ENCODE measurements at places on chromosomes 3 and 15.

DNA sequence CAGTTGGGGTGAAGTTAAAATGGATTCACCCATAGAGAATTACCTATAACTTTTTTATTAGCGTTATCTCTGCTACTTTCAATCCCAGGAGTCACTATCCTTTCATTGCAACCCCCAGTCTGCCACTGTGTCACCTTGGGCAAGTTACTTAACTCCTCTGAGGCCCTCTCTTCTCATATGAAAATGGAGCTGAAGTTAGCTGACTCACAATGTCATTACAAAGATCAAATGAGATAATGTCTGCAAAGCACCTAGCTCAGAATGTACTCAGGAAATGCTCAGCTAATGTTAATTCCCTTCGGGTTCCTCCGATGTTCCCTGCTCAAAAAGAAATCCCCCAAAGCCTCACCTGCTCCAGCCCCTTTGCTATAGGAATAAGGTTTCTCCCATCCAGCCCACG is 50.0 kb downstream of the TRIM42 start:
- DNase-seq, result no peak

DNA sequence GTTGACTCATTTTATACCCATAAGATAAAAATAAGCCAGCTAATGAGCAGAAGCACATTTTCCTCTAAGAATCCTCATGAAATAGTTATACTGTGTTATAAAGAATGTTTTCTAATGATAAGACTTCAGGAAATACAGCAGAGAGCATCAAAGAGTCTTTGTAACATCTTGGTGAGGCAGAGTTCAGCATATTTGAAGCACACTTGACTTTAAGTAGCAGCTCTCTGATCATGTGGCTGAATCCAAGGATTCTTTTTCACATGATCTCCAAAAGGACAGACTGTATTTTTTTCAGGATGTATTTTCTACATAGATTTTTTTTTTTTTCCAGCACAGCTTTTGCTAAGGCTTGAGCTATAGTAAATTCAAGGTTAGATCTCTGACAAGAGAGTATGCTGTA is 195.1 kb downstream of the SI start:
- no peak for DNase-seq

- DNase-seq, result no peak
Observed at GRCh38 chr3:24763393-24763792, 268.7 kb upstream of the THRB start.

DNA sequence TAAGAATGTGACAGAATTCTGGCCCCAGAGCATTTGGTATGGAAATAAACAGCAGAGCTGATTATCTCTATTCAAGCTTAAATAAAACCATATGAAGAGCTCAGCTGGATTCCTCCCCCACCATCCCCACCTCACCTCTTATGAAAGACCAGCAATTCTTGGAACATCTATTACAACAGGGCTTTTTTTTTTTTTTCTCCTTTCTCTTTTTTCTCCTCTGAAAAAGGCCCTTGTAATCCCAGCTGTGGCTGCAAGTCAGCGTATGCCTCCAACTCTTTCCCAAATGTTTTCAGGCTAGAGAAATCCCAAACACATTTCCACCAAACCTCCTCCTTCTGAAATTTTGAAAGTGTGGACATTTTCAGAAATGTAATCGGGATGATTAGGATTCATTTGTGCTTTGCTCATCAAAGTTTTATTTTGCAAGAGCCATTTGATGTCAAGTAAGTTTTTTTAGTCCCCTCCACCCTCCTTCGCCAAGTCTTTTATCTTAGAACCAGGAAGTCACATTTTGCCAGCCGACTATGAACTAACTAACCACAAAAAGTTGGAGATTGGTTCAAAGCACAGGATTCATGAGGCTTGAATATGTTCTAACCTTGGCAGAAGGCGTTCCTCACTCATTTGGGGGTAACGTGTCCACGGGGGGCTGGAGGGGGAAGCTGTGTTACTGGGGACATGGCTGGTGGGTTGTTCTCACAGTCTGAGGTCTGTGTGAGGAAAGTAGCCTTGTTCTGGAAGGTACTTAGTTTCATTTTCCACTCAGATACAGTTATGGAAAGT is 142.0 kb upstream of the PDZRN3 start:
- no peak for DNase-seq

- DNase-seq, result no peak
Observed at GRCh38 chr3:187550446-187550845, 119.7 kb downstream of the SST start.

DNA sequence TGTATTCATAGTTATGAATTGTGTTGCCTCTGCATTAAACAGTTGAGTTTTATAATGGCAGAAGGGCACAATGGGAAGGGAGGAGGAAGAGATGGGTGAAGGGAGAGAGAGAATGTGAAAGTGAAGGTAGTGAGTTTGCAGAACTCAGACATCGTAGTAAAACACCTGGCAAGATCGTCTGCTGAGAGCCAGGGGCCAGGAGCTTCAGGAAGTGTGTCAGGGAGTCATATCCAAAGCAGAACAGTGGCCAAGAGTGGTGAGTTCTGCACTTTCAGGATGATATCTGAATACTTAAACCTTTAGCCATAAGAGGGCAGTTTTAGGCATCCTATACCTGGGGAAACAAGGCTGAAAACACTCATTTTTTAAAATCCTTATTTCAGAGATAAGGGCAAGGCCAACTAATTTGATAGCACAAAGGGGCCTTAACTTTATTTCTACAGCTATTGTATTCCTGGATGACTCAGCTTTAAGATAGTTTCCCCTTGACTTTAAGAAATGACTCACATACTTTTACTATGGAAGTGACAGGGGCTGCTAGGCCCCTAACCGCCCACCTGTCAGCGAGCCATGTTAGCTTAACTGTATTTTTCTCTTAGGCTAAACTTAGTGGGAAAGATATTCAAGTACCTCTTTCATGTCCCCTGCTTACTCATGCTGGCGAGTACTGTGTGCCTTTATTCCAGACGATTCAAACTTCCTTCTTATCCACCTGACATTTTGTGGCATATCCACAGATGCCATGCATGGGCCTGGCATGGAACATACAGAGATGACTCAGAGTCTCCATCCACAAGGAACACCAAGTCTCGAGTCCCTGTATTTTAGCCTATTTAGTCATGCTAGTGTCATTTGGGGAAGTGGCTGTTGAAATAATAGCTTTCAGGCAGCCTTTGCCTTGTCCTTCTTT is 53.9 kb downstream of the RLBP1 start:
- peak; percentile 59 for DNase-seq

- no peak for DNase-seq
Observed at GRCh38 chr3:134235577-134236076, 15.0 kb downstream of the RYK start.

GRCh38 chr15:22815766-22816165 is 22.7 kb upstream of the NIPA2 start:
- no peak for DNase-seq

GRCh38 chr3:96796101-96796500 is 18.3 kb upstream of the EPHA6 start:
- no peak for DNase-seq

DNA sequence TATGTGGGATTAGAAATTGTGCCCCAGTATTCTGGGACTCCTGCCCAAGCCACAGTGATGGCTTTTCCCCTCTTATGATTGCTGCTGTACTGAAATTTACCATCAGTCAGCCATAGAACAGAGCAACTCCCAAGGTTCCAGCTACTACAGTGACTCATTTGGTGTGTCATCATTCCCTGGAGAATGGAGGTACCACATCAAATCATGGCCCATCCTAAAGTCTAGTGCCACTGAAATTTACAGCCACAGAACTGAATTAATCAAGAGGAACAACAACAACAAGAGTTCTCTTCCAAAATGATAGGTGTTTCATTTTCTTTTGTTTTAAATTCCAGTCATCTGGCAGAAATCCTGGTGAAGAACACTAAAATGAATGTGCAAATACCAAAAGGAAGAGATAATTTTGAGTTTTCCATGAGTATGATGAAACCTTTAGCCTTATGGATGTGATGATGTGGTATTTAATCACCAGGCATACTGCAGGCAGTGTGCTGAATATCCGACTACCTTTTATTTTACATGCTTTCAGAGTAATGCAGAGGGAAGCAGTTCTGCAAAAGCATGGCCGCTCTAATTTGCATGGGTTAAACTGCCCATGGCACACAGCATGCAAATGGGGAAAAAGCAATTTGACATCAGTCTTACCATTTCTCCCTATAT is 75.6 kb upstream of the SLC2A2 start:
- DNase-seq, result no peak

- DNase-seq, result no peak
Observed at GRCh38 chr3:45176912-45177311, 30.7 kb upstream of the CDCP1 start.

DNA sequence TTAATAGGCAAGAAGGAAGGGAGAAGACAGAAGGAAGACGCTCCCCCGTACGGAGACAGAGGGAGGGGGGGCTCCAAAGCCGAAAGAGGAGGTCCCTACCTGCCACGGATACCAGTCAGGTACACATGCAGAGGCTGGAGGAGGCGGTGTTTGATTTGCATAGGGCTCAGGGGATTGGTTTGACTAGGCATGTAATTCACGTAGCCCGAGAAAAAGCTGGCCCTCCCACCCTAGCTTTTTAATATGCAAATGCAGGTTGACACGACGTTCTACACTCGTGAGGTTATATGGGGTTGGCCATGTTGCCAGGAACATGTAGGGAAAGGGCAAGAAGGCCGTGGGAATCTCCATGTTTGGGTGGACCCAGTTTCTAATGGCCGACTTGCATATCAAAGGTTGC is 29.8 kb downstream of the ZNF592 start:
- no peak for DNase-seq

DNA sequence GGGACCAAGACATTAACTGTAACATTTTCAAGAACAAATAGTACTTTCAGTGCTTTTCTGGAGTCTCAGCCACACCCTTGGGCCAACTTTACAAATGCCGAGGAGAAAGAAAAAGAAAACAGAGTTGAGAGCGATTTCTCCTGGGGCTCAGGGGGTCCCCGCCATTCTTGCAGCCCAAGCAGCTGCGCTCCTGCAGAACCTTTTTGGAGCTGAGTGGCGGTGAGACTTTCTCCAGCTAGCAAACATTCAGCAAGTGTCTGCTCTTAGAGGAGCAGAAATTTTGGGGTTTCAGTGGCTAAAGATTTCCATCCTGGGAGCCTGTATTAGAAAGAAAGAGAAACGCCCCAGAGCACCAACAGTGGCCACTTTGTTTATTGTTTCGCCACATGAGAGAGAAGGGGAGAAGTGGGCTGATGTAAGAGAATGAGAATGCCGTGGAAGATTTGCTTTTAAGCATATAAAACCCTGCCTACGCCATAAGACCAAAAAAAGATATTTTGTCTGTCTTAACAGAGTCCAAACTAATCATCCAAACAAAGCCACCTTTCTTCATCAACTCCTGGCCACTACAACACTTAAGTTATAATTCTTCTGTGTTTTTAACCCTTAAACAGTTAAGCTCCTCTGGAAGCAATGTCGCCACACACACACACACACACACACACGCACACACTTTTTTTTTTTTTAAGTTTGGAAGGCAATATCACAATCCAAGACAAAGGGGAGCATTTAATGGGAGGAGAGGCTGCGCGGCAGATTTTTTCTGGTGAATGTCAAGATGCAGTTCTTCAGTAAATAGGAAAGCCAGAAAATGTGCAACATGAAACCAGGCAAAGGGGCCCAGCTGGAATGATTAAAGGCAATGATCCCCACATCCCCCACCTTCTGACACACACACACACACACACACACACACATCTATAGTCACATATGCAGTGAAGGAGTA is 19.2 kb downstream of the EID1 start:
- no peak for DNase-seq

DNA sequence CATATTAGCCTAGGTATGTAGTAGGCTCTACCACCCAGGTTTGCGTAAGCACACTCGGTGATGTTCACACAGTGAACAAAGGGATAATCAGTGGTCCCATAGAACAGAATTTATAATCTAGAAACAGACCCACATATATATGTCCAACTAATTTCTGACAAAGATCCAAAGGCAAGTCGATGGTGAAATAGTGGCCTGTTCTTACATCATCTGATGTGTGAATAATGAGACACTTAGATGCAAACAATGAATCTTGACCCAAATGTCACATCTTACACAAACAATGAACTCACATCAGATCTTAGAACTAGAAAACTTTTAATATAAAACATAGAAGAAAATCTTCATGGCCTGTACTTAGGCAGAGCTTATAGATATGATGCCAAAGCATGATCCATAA is 17.6 kb upstream of the TM2D3 start:
- DNase-seq, result no peak

DNA sequence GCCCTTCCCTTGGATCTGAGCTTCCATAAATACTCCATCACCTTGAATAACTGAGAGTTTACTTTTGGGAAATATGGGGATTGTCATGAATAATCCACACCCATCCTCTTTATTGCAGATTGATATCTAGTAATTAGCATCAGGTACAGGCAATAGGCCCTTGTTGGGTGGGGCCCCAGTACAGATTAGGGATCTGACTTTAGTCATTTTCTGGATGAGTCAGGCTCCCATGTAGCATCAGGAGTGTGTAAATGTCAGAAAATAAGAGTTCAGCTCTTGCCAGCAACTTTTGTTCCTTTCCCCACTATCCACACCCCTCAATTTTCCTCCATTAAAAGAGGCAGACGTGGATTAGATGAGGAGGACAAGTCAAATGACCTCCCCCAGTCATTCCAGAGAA is 17.7 kb upstream of the SNRK start:
- DNase-seq, result no peak

DNA sequence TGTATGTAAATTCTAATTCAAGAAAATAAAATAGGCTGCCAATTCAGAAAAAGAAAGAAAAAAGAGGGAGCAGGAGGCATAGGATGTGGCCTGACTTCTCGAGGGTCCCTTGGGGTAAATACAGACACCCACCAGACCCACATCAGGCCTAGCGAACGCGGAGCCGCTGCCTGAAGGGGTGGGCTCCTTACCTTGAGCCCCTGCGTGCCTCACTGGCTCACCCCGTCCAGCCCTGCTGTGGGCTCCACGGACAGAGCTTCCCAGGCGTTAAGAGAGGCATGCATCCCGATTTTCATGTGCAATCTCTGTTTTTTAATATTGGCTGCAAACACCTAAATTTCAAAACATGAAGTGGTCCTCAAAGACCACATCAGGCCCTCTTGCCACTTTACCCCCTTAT is 257.8 kb downstream of the PLCL2 start:
- DNase-seq, result no peak

DNA sequence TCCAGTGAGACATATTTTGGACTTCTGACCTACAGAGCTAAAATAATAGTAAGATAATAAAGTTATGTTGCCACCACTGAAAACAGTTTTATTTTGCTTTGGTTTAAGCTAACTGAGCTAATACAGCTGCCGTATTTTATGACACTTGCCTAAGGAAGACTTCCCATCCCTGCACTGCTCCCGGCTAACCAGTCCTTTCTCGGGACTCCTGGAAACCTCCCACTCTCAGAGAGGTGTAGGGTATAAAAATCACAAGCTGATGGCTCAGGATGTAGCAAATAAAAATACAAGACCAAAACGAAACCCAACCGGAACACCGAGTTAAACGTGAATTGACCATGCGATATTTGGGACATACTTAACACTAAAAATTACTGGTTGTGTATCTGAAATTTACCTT is 448 bp upstream of the KBTBD12 start:
- no peak for DNase-seq

GRCh38 chr3:8286086-8286485 is 215.5 kb upstream of the LMCD1 start:
- no peak for DNase-seq

- no peak for DNase-seq
Observed at GRCh38 chr3:27451842-27452241, 32.3 kb downstream of the SLC4A7 start.

Measured in activated T-cell treated with anti-CD3 and anti-CD28 coated beads, Interleukin-2, amount 50 U/mL, for 72 hours (primary cell).